ENCODE measurements at places on chromosomes 11 and 22. TPM values are rescaled to one million over a fixed set of nuclear protein-coding genes. Genes with fewer than 3 reads are reported as not detected.
A peak's percentile ranks its signal among the peaks of the same experiment; 100 is the strongest.

DNA sequence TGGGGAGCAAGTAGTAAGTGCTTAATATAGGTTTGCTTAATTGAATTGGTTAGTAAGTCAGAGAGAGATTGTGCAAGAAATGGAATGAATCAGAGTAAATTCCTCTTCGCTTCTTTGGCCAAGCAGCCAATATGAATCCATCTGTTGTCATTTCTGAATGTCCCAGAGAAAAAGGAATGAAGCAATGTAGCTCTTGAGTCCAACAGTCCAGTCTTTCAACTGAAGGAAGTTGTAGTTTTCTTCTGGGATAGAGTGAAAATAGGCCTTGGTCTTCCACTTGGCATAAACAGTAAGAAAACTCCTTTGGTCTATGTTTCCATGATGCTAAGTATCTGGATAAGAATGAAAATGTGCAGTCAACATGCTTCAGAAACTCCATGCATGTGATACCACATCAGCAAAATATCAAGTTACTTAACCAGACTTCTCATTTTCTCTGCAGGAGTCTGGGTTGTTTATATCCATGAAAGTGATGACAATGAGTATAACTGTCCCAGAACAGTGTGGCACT, 1.8 kb upstream of the FIBIN start:
- no peak overlapping the region for H3K4me3 ChIP-seq
- DNase-seq = no peak
- no peaks in the 10 kb centered on the region for H3K27me3 ChIP-seq
- no peaks in the 10 kb centered on the region for H3K36me3 ChIP-seq
- no peak overlapping the region for H3K27ac ChIP-seq
- H3K4me1 ChIP-seq = no peaks in the 10 kb centered on the region

Gene MS4A3
- not detected for total RNA-seq

Gene OTUB1
- 72.9 TPM for total RNA-seq

GRCh38 chr22:49815641-49816091, 12.0 kb downstream of the BRD1 start:
- H3K4me1 ChIP-seq = peaks cover 72% of the 10 kb centered on the region
- no peaks in the 10 kb centered on the region for H3K27me3 ChIP-seq
- no peak overlapping the region for H3K27ac ChIP-seq
- peaks cover 24% of the 10 kb centered on the region for H3K36me3 ChIP-seq
- DNase-seq = no peak
- H3K4me3 ChIP-seq = no peak overlapping the region

Gene MPZL3
- 29.9 TPM for total RNA-seq

- H3K27ac ChIP-seq = no peak overlapping the region
- H3K4me1 ChIP-seq = no peaks in the 10 kb centered on the region
- no peak overlapping the region for H3K4me3 ChIP-seq
- DNase-seq = no peak
Observed at GRCh38 chr11:27622541-27623300, 77.5 kb downstream of the BDNF start.

DNA sequence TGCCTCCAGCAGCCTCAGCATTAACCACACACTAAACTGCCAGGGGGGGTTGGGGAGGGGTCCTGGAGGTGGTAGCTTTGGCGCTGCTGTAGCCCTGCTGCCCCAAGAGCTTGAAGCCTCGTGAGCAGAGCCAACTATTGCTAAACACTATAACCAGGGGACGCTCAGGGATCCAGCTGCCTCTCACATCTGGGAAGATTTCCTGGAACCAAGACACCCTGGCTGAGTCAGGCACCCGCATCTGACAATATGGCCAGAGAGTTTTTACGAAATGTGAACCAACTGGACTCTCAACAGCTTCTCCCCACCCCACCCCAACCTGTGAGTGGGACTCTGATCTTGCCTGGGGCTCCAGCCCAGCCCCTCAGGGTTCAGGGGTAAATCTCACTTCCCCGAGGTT, 14.3 kb downstream of the C1QTNF6 start:
- DNase-seq = no peak
- no peak overlapping the region for H3K4me3 ChIP-seq
- H3K27ac ChIP-seq = no peak overlapping the region

DNA sequence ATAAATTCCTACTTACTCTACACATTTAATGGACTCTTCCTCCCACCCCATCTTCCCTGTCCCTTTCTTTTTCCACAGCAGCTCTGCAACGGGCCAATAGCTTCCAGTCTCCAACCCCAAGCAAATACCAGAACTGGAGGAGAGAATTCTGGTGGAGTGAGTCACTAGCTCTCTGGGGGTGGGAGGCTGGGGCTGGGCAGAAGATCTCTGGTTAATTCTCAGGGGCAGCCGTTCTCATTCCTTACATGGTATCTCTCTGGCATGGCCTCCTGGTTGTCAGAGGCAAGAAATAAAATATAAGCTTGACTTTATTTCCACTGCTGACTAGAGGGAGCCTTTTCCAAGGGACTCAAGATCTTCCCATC, 90.4 kb upstream of the PARVA start:
- H3K27me3 ChIP-seq = no peaks in the 10 kb centered on the region
- no peak overlapping the region for H3K4me3 ChIP-seq
- no peaks in the 10 kb centered on the region for H3K36me3 ChIP-seq
- peaks cover 14% of the 10 kb centered on the region for H3K4me1 ChIP-seq
- no peak overlapping the region for H3K27ac ChIP-seq

DNA sequence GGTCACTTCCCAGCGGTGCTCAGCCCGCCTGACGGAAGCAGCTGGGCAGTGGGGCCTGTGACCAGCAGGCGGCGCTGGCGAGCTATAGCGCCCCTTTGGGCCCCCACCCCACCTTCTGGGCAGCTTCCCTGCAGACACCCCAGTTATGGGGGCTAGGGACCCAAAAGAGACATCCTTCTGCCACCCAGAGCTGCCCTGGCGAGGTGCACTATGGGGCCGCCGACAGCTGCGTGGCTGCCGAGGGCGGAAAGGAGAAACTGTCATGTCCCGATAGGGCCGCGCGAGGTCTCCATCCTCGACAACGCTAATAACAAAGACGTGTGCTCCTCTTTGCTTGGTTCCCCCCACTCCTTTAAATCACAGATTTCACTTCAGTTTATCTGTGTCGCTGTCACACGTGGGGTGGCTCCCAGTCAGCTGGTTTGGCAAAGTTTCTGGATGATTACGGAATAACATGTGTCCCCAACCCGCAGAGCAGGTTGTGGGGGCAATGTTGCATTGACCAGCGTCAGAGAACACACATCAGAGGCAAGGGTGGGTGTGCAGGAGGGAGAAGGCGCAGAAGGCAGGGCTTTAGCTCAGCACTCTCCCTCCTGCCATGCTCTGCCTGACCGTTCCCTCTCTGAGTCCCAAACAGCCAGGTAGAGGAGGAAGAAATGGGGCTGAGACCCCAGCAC, 673 bp upstream of the MYO7A start:
- peaks cover 14% of the 10 kb centered on the region for H3K4me1 ChIP-seq
- H3K4me3 ChIP-seq = peak overlapping the region; percentile 20
- H3K36me3 ChIP-seq = no peaks in the 10 kb centered on the region
- peak; percentile 46 for DNase-seq
- no peak overlapping the region for H3K27ac ChIP-seq

- peak; percentile 6 for DNase-seq
- H3K27me3 ChIP-seq = no peaks in the 10 kb centered on the region
- peaks cover 14% of the 10 kb centered on the region for H3K4me1 ChIP-seq
- H3K36me3 ChIP-seq = no peaks in the 10 kb centered on the region
Observed at GRCh38 chr22:45235101-45235777, 5.5 kb downstream of the KIAA0930 start.

Gene FAM181B
- 0.11 TPM for total RNA-seq

Gene TIMM8B
- total RNA-seq = 28.0 TPM

Gene OR10A2
- total RNA-seq = not detected

Gene CD44
- total RNA-seq = 808 TPM

Gene SLC25A45
- total RNA-seq = 24.2 TPM

Gene SLC6A5
- total RNA-seq = not detected

Gene PGA3
- total RNA-seq = not detected

DNA sequence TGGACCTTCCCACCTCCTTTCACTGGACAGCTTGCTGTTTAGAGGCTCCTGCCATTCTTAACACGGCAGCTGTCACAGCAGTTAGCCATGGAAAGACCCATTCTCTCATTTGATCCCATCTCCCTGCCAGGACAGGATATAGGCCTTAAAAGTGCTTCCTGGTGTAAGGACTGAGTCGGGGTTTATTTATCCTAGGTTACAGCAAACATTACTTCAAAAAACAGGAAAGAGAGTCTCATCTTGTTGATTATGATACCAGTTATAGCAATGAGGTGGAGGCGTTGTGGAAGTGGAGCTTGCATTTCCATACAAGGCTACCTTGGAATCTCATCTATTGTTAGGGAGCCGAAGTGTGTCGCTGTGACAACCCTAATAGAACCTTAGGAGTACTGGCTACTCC, 17.4 kb upstream of the ETS1 start:
- no peak overlapping the region for H3K27ac ChIP-seq
- DNase-seq = no peak
- no peaks in the 10 kb centered on the region for H3K27me3 ChIP-seq
- no peaks in the 10 kb centered on the region for H3K36me3 ChIP-seq

Gene MS4A15
- total RNA-seq = not detected

GRCh38 chr11:112795142-112795815, 165.9 kb upstream of the NCAM1 start:
- no peak overlapping the region for H3K4me3 ChIP-seq
- no peaks in the 10 kb centered on the region for H3K36me3 ChIP-seq
- no peak for DNase-seq
- H3K27me3 ChIP-seq = no peaks in the 10 kb centered on the region

Gene COPB1
- 82.1 TPM for total RNA-seq

DNA sequence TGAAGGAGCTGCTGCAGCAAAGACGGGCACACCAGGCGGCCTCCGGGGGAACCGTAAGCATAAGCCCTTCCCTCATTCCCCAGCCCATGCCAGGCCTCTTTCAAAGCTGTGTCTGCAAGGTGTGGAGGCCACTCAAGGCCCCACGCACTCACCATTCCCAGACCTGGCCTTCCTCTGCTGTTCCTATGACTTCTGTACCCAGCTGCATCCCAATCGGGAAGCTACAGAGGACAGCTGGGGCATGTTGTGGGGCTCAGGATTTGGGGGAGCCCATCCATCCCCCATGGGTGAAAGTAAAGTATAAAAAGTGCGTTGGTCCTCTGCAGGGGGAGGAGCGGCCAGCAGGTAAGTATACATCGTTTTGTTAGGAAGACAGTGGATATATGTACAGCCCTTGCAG, 2.2 kb downstream of the POU2AF3 start:
- no peak overlapping the region for H3K4me3 ChIP-seq
- no peaks in the 10 kb centered on the region for H3K27me3 ChIP-seq
- no peak for DNase-seq
- H3K27ac ChIP-seq = no peak overlapping the region
- H3K36me3 ChIP-seq = no peaks in the 10 kb centered on the region

Gene POU2F3
- total RNA-seq = not detected

DNA sequence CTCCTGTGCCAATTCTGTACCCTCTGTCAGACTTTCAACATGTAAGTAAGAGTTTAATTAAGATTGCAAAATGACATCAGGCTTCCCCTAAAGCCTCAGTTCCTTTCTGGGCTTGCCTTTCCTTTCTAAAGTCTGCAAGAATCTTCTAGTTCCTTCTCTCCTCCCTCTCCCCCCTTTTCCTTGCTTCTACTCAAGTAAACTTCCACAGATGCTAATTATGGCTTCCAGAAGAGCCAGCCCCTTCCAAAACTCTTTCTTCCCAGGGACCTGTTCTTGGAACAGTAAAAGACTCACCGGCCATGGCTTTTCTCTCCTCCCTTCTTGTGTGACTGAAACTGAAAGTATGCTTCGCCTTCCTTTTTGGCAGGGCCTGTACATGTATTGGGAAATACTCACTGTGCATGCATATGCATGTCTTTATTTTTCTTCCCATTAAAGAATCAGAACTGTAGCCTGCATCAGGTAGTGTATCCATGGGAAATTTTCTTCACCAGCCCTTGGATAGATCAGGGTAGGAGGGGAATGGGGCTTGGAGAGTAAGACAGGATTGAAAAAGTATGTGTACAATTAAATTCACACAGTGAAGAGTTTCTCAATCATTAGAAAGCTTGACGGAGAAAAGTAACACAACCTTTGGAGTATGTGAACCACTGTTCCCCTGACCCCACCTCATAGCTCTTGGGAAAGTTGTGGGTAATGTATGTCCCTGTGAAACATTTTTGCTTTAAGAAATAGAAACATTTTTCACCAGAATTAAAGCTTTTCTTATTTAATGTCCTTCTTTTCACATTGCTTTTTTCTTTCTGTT, at the start of gene CASP1:
Gene CASP1 (minus strand): TSS at position 332 of the 808 bp plus-strand sequence. CDS start 31 bp downstream, at position 301.
- peaks cover 19% of the 10 kb centered on the region for H3K36me3 ChIP-seq
- H3K4me3 ChIP-seq = peak within 1 kb of the TSS; percentile 60
- H3K4me1 ChIP-seq = peaks cover 47% of the 10 kb centered on the region
- peak; percentile 46 for DNase-seq
- peak within 1 kb of the TSS; percentile 74 for H3K27ac ChIP-seq

- H3K36me3 ChIP-seq = no peaks in the 10 kb centered on the region
- no peaks in the 10 kb centered on the region for H3K4me1 ChIP-seq
- H3K27ac ChIP-seq = no peak overlapping the region
- H3K4me3 ChIP-seq = no peak overlapping the region
Observed at GRCh38 chr11:2517386-2518064, 72.7 kb downstream of the KCNQ1 start.

- peaks cover 4% of the 10 kb centered on the region for H3K27me3 ChIP-seq
- no peak overlapping the region for H3K27ac ChIP-seq
- peaks cover 13% of the 10 kb centered on the region for H3K4me1 ChIP-seq
- no peaks in the 10 kb centered on the region for H3K36me3 ChIP-seq
- no peak overlapping the region for H3K4me3 ChIP-seq
- DNase-seq = no peak
Observed at GRCh38 chr11:69645801-69646492, 5.0 kb downstream of the CCND1 start.

Gene CDHR5
- total RNA-seq = not detected

DNA sequence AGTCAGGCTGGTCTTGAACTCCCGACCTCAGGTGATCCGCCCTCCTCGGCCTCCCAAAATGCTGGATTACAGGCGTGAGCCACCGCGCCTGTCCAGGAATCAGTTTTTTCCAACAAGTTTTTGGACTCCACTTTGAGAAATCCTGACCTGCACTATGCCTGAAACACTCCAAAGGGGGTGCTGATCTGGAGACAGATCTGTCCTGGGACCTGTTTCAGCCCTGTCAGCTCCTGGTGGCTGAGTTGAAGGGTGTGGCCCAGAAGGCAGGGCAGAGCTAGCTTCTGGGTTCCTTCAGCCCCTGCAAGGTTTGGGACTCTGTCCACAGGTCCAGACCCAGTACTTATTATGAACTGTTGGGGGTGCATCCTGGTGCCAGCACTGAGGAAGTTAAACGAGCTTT, 1.2 kb downstream of the DNAJC4 start:
- no peak for DNase-seq
- H3K4me1 ChIP-seq = peaks cover 55% of the 10 kb centered on the region
- no peak overlapping the region for H3K4me3 ChIP-seq
- no peaks in the 10 kb centered on the region for H3K36me3 ChIP-seq
- H3K27ac ChIP-seq = no peak overlapping the region

GRCh38 chr11:32817852-32818183, 11.9 kb upstream of the PRRG4 start:
- H3K4me1 ChIP-seq = no peaks in the 10 kb centered on the region
- H3K36me3 ChIP-seq = no peaks in the 10 kb centered on the region
- no peaks in the 10 kb centered on the region for H3K27me3 ChIP-seq
- H3K27ac ChIP-seq = no peak overlapping the region
- DNase-seq = no peak
